ENCODE measurements at places on chromosomes 13 and 19. TPM values are rescaled to one million over a fixed set of nuclear protein-coding genes. Genes with fewer than 3 reads are reported as not detected.

Gene GRIN2D
- 2.5 TPM for total RNA-seq

Gene ZIC5
- 1.6 TPM for total RNA-seq

Gene NCR1
- not detected for total RNA-seq

Gene CALR3
- total RNA-seq, result not detected

Gene ZNF709
- 37.6 TPM for total RNA-seq

Gene C2CD4C
- 16.1 TPM for total RNA-seq

Gene PLK5
- not detected for total RNA-seq

Gene MADCAM1
- total RNA-seq, result 0.16 TPM

Gene TSSK6
- total RNA-seq, result 1.2 TPM

Gene PPM1N
- 0.47 TPM for total RNA-seq

Gene ZNF816
- total RNA-seq, result 5.8 TPM

Gene SERTM1
- total RNA-seq, result 3.7 TPM

Gene KLC3
- 0.16 TPM for total RNA-seq

Gene TRIM28
- 276 TPM for total RNA-seq

Gene ZNF222
- total RNA-seq, result 12.3 TPM

Gene RASIP1
- 3.3 TPM for total RNA-seq

Gene CSNK1G2
- 38.2 TPM for total RNA-seq

Gene ZNF418
- 64.3 TPM for total RNA-seq

Gene ERVK3-1
- 20.6 TPM for total RNA-seq

Gene C1QTNF9B
- not detected for total RNA-seq

Gene ZNF667
- 24.5 TPM for total RNA-seq

Gene KLHL1
- 106 TPM for total RNA-seq

Gene PSG6
- total RNA-seq, result not detected

Gene SOX21
- 4.2 TPM for total RNA-seq

Gene GFY
- not detected for total RNA-seq

Gene TNFRSF19
- 18.6 TPM for total RNA-seq

Gene RFPL4A
- total RNA-seq, result not detected

Gene LRRC63
- total RNA-seq, result 2.0 TPM

Gene CEACAM3
- not detected for total RNA-seq

Gene S1PR4
- 0.16 TPM for total RNA-seq

Gene CATSPERD
- total RNA-seq, result not detected

Gene DUS3L
- 13.3 TPM for total RNA-seq

Gene GRK1
- total RNA-seq, result not detected

Gene CKM
- 1.2 TPM for total RNA-seq

Gene TRPC4
- total RNA-seq, result 55.4 TPM

Gene CRLF1
- total RNA-seq, result 0.94 TPM

Gene BTBD2
- total RNA-seq, result 49.1 TPM

Gene ZNF729
- total RNA-seq, result not detected

Gene CRX
- total RNA-seq, result not detected

Gene APOC4
- total RNA-seq, result not detected

Gene SLC6A16
- total RNA-seq, result not detected

Gene HSD17B14
- 2.5 TPM for total RNA-seq

Gene POLR2I
- 64.7 TPM for total RNA-seq

Gene CGB1
- total RNA-seq, result not detected

Gene LGALS7
- 1.1 TPM for total RNA-seq

Gene JSRP1
- total RNA-seq, result not detected

Gene PSMD8
- total RNA-seq, result 102 TPM

Gene ZNF737
- total RNA-seq, result 94.1 TPM

Gene ZFP82
- 45.5 TPM for total RNA-seq

Gene CABP5
- not detected for total RNA-seq

Gene SIGLEC10
- total RNA-seq, result 1.6 TPM

Gene EDDM13
- total RNA-seq, result not detected

Gene ZNF564
- total RNA-seq, result 34.0 TPM

Gene ODAD3
- 0.47 TPM for total RNA-seq

Gene DAND5
- not detected for total RNA-seq

Gene FCHO1
- total RNA-seq, result 24.6 TPM

Gene RNF17
- not detected for total RNA-seq
